Stimulated activated CD8-positive, alpha-beta memory T cell treated with anti-CD3 and anti-CD28 coated beads, Interleukin-4, amount 100 ng/mL, for 1 hour (primary cell): ENCODE measurements at places on chromosomes 1 and 21.

GRCh38 chr21:36647279-36648093 is 51.4 kb upstream of the SIM2 start:
- DNase-seq: no peak

DNA sequence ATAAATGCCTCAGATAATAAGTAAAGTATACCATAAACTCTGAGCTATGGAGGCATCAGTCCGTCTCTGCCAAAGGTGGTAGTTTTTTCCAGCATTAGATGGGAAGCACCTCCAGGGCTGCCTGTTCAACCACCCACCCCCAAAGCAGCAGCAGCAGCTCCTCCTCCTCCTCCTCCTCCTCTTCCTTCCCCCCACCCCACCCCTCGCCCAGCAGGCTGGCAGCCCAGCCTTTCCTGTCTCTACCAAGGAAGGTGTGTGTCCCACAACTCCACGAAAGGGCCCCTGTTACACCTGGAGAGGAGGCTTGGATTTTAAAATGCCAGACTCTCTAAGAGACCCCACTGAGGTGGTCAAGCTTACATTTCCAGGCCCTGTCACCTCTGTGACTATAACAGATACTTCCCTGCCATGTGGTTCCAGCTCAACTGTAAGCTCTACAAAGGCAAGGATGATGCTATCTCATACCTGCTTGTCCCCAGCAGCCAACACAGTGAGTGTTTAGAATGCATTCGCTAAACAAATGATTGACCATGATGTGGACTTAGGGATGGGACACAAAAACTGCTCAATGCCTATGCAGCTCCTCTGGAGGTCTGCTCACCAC is 76.7 kb downstream of the GFI1 start:
- no peak for DNase-seq

DNA sequence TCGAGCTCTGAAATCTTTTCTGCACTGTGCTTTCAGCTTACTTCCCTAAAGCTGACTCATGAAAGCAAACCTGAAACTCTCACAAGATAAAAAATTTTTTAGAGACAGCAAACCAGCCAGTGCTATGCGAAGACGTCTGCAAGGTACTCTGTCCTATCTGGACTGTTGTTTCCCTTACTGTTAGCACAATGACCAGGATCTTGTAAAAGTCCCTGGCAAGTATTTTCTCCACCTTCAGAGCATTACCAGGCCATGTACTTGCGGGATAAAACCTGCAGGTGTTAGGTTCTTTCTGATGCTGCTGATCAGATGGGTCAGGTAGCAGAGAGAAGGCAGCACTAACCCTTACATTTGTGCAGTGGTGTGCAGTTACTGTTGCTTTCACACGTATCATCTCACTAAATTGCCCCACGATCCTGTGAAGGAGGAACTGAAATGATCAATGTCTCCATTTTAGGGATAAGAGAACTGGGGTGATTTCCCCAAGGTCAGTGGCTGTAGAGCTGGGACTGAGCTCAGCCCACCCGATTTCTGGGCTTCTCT is 56.6 kb downstream of the PLXNA2 start:
- DNase-seq: no peak

DNA sequence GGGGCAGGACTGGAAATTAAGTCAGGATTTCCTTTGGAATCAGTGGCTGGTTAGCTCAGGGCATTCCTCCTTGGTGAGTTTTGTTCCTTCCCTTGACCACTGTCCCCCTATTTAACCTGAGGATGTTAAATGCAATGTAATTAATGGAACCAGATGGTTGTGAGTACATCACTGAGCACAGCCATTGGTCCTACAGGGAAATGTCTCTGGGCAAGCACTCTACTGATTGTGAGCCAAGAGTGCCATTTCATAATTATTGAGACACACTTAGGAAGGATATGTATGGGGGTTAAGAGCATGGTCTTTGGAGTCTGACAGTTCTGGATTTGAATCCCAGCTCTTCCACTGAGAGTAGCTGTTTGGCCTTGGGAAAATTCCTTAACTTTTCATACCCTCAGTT is 74.4 kb downstream of the SPAG17 start:
- no peak for DNase-seq

GRCh38 chr1:225567789-225568188 is 85.1 kb downstream of the ENAH start:
- no peak for DNase-seq

- no peak for DNase-seq
These were observed 4.4 kb downstream of the TMCO1 start for GRCh38 chr1:165764277-165764676.

DNA sequence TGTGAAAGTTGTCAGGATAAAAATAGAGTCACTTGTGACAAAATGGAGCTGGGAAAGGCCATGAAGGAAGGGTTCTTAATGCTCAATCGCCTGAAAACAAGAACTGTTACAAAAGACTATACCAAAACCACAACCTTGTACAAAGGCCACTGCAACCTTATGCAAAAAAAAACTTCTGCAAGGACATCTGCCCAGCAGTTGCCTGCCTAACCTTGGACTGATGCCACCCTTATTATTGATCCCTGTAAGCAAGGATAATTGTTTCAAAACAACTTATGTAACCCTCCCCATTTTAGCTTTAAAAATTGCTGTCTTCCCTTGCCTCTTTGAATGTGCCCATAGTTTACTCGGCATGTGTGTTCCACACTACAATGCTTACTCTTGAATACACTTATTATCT is 5.7 kb downstream of the ALG14 start:
- DNase-seq: no peak

DNA sequence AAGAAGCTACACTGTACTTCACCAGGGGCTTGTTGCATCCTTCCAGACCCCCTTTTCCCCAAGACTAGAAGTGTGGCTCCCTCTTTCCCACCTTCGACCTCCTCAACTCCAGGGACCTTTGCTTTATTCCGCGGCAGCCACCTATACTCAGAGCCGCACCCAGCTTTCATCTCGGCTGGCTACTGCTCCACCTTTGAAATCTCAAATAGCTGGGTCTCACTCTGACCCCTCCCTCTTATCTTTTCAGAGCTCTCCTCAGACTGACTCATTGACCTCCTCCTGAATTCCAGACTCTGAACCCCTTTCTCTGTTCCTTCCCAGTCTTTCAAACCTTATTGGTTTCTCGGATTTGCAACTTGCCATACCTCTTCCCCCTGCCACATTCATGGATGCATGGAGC is 144.7 kb upstream of the JUN start:
- DNase-seq: no peak

- DNase-seq: no peak
These were observed 58.7 kb downstream of the XCL2 start for GRCh38 chr1:168485048-168485447.

DNA sequence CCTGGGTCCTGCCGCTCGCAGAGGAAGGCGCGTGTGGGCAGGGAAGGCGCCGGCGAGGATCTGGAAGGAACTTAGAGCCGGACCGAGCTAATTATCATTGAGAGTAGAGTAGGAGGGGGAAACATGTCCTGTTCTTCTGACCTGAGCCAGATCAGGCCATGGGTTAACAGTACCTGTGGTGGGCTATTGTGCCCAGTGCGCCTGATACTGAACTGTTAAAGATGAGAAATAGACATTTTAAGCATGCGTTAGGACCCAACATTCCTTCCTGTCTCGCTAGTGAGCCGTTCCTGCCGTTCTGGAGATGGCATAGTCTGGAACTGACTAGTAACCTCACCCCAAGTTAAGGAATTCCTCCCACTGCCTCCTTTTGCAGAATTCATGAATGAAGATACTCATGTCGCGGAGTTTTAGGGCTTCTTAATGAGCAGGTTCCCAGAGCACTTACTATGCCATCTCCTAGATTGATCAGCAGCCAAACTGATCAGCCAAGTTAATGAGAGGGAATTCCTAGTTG is 870 bp downstream of the STRIP1 start:
- no peak for DNase-seq

GRCh38 chr21:39373634-39374033 is 24.7 kb upstream of the HMGN1 start:
- no peak for DNase-seq

DNA sequence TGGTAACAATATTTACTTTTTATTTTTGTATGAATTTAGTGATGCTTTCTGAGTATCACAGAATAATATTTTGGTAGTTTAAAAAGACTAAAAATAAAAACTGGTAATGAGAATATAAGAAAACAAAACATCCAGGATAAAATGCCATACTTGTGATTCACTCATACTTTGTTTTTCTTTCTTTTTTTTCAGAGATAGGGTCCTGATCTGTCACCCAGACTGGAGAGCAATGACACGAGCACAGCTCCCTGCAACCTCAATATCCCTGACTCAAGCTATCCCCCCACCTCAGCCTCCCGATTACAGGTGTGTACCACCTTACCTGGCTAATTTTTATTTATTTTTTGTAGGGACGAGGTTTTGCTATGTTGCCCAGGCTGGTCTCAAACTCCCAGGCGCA is 64.2 kb upstream of the ADAM30 start:
- no peak for DNase-seq

- no peak for DNase-seq
These were observed 19.9 kb downstream of the RUNX3 start for GRCh38 chr1:24910210-24910609.

DNA sequence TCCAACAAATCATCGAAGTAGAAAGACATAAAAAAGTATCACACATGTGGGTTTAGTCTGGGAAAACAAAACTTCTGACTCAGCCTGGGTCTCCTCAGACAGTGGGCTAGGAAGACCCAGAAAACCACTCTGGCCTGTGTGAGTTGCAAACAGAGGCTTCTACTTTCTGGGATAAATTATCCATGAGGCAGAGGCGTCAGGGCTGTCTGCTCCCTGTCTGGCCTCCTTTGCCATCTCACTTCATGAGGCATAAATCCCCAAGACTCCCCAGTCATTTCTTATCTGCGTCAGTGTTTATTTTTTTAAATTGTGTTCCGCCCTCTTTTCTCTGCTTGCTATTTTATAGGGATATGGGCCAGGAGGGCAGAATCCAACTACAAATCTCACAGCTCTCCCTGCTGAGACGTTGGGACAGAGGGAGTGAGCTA is 80.6 kb upstream of the TRABD2B start:
- DNase-seq: no peak

- DNase-seq: no peak
These were observed 47.9 kb upstream of the PRKACB start for GRCh38 chr1:84096176-84096575.

DNA sequence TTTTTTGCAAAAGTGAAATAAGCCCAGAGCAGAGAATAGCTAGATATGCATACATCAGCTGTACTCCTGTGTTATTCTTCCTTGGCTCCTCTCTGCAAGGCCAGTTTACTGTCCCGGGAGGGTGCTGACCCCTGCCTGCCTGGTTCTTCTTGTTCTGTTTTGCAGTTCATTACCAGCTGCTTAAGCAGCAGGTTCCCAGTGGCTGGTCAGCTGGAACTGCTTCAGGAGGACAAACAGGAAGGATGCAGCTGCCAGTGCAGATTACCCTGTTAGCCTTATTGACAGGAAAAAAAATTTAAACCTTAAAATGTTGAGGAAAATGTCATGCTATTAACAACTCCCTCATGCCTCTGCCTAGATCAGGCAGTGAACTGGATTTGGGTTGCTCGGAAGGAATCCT is 16.0 kb upstream of the LRIG2 start:
- DNase-seq: no peak

GRCh38 chr21:40337981-40338380 is 470.7 kb downstream of the PCP4 start:
- DNase-seq: no peak

DNA sequence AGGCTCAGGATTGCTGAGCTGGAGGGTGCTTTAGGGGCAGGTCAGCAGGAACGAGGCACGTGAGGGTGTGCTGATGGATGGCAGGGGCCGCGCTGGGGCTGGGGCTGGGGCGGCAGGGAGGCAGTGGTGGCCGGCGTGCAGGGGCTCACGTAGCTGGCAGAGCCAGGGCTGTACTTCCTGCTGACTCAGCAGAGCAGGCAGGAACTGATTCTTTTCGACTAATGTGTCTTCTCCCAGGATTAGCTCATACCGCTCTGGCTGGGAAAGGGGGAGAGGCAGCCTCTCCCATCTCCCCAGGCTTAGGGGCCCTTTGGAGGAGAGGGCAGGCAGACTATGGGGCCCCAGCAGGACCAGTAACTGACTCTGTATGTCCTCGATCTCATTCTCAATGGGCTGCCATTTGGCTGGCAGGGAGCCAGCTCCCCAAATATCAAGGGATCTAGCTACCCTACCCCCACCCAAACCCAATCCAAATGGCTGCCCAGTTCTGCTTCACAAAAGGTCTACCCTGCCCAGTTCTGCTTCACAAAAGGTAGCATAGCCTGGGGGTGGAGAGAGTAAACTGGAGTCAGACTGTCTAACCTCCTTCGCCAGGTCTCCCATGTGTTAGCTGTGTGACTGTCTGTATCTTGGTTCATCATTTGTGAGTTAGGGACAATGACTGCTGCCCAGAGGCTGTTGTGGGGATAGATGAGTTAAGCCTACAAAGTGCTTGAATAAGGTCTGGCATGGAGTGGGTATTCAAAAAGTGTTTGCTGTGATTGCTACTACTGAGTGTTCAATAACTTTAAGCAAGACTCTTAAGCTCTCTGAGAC is 100.1 kb upstream of the SLC2A1 start:
- no peak for DNase-seq

DNA sequence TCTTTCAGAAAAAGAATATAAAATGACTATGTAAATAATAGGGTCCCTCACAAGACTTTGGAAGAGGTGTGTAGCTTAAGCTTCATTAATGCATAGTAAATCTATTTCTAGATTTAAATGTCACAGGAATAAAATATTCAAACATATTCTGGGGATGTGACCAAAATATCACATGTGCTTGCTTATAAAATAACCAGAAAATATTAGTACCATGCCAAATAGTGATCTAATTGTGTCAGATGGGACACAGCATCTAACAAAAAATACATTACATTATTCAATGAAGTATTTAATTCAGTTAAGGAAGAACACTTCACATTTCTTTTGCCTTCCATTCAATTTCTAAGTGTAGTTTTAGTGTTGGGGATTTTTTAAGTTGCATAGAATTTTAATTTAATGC is 179.5 kb downstream of the LRRC40 start:
- DNase-seq: no peak

DNA sequence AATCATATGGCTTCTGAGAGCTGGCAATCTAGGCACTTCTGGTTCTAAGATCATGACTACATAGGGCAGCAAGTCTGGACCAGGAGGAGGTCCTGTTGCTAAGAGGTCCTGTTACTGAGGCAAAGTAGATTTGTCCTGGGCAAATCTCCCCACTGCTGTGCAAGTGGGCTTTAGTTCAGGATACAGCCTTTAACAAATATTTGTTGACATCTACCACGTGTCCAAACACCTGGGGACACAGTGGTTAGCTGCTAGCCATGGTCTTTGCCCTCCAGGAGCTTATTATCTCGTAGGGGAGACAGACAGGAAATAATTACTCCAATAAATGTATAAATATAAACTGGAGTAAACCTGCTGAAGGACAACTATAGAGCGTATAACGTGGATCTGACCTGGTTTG is 3.2 kb downstream of the CGN start:
- no peak for DNase-seq

GRCh38 chr1:179856296-179856695 is 21.3 kb downstream of the TOR1AIP2 start:
- DNase-seq: no peak

GRCh38 chr21:41500931-41501381 is 7.0 kb downstream of the TMPRSS2 start:
- no peak for DNase-seq

- DNase-seq: no peak
These were observed 110.2 kb upstream of the IVNS1ABP start for GRCh38 chr1:185427264-185427663.

- DNase-seq: no peak
These were observed 306.8 kb upstream of the FMN2 start for GRCh38 chr1:239784896-239785295.
